Skin of body (tissue), 3 donors: ENCODE measurements at places on chromosomes 7 and 10. TPM values are rescaled to one million over a fixed set of nuclear protein-coding genes. Genes with fewer than 3 reads are reported as not detected.

The CLDN12 gene
- total RNA-seq: 22.7 TPM

The ITIH5 gene
- 28.4 TPM for total RNA-seq

The UBTD1 gene
- total RNA-seq: 5.6 TPM

The CRHR2 gene
- total RNA-seq: 0.20 TPM

The LBX1 gene
- total RNA-seq: 0.20 TPM

The AGR3 gene
- not detected for total RNA-seq

The ADCY1 gene
- 5.7 TPM for total RNA-seq

The ASAH2B gene
- 3.4 TPM for total RNA-seq

The OR2A7 gene
- 12.5 TPM for total RNA-seq

The ZNF655 gene
- 77.3 TPM for total RNA-seq

The LEP gene
- 0.59 TPM for total RNA-seq

The HHEX gene
- total RNA-seq: 3.9 TPM
